Left lung (tissue), 14 donors: ENCODE measurements at places on chromosomes 6 and 20.

- no peak for DNase-seq
Observed at GRCh38 chr20:45304464-45304999, 2.1 kb upstream of the RBPJL start.

DNA sequence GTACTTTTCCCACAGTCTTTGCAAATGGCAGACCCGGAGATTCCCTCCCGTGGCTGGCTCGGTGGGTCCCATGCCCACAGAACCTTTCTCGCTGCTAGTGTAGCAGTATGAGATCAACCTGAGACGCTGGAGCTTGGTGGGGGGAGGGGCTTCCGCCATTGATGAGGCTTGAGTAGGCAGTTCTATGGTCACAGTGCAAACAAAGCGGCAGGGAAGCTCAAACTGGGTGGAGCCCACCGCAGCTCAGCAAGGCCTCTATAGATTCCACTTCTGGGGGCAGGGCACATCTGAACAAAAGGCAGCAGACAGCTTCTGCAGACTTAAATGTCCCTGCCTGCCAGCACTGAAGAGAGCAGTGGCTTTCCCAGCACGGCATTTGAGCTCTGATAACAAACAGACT is 186.0 kb upstream of the KCNK16 start:
- no peak for DNase-seq

- DNase-seq, result no peak
Observed at GRCh38 chr6:46269447-46270229, 98.9 kb upstream of the ENPP5 start.

DNA sequence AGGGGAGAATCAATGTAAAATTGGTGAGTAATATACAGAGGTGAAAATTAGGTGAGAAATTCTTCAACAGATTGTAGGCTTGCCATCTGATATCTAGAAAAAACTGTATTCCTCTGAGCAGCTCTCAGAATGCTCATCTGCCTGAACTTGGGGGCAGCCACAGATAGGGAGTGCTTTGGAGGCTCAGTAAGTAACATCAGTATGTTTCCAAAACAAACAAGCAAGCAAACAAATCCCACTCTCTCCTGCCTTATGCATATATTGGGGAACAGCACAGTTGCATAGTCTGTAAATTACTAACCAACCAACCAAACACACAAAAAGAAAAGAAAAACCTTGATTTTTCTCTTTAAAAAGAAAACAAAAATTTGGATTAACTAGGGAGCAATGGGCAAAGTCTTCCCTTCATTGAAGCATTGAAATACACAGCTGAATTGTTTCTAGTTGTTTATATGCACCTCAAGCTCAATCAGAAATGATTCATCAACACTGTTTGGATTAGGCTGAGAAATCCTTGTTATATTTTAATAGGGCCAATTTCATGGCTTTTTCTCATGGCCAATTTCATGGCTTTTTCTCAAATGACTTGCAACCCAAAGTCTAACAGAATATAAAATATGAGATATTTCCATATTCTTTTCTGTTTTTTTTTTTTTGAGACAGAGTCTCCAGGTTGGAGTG is 50.1 kb upstream of the DEK start:
- DNase-seq, result no peak

DNA sequence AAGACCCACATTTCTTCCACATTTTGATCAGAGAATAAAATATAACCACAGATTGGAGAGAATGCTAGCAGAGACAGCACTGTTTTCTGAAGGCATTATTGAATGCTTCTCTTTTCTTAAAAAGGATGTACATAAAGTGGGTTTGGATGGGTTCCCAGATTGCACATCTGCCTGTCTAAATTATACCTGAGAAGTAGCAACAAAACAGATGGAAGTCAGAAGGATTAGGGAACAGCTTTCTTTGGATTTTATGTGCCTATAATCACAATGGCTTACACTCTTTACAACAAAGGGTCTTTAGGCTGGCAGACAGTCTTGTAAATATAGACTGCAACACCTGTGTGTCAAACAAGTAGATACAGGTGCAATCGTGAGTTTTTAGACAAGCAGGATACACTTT is 622.2 kb upstream of the MANEA start:
- no peak for DNase-seq

- DNase-seq, result no peak
Observed at GRCh38 chr6:147023581-147023980, 180.6 kb upstream of the STXBP5 start.

GRCh38 chr6:146358431-146359046 is 185.1 kb upstream of the RAB32 start:
- DNase-seq, result no peak

GRCh38 chr6:117265410-117266256 is at the start of gene VGLL2:
Gene VGLL2 (plus strand): TSS chr6:117265558. CDS start chr6:117265764, 206 bp downstream.
- peak; percentile 39 for DNase-seq

DNA sequence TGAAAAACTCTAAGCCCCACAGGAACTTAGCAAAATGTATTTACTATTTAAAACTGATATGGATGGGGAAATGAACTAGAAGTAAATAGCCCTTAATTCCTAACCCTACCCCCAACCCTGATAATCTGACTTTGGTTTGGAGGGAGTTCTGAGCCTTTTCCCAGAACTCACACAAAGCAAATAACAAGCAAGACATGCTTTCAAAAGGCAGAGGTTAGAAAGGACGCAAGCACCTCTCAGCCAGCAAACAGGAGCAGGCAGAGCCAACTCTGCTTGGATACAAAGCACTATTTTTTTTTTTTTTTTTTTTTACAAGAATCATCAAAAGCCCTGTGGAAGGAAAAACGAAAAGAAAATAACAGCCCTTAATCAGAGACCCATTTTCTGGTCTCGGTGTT is 58.7 kb downstream of the SLC22A23 start:
- DNase-seq, result no peak

DNA sequence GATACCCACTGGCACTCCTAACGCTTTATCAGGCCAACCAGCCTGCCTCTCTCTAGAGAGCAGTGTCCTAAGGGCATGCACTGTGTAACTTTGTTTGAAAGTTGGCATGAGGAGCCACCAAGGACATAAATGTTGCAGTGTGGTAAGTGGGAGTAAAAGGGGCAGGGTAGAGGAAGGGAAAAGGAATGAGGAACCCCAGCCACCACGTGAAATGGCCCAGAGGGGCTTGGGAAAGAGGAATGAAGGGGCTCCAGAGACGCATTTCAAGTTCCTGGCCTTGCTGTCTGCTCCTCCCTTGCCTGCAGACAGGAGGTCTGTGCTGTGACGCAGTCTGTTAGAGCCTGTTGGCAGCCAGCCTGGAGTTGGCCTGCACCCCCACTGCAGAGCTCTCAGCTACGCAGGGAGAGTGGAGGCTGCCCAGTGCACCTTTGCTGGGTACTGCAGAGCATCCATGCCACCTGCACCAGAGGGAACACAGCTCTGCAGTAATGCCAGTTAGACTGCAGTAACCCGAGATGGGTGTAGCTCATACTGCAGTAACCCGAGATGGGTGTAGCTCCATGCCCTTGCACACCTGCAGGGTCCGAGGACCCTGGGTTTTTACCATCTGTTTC is 86.8 kb upstream of the SNAP25 start:
- peak; percentile 45 for DNase-seq

- DNase-seq, result no peak
Observed at GRCh38 chr6:160102956-160103824, 18.4 kb upstream of the SLC22A1 start.

DNA sequence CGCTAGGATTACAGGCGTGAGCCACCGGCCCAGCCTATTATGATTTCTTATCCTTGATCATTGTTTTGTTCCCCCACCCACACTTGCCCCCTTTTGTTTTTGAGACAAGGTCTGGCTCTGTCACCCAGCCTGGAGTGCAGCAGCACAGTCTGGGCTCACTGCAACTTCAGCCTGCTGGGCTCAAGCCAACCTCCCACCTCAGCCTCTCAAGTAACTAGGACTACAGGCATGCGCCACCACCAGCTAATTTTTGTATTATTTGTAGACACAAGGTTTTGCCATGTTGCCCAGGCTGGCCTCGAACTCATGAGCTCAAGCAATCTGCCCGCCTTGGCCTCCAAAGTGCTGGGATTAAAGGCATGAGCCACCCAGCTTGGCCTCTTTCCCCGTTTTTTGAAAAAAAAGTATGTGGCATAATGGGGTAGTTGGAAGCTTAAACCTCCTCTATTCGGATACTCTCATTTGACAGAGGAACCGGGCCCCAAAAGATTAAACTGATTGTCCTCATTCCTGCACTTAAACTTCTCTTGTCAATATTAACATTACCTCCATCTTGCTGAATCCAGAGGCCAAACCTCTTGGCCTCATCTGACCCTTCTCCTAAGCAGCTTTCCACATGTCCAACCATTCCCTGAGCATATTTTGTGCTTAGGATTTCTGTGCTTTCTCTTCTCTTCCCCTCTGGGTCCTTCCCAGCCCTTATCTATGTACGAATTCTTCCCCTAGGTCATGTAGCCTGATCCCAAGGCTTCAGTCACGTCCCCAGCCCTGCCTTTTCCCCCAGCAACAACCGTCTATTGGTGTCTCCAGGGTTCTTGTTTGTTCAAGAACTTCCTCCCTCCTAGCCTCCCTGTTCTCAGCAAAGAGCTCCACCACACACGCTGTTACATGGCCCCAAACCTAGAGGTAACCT is 6.1 kb upstream of the EZR start:
- no peak for DNase-seq

GRCh38 chr6:100121854-100122609 is 128.0 kb upstream of the MCHR2 start:
- DNase-seq, result no peak

DNA sequence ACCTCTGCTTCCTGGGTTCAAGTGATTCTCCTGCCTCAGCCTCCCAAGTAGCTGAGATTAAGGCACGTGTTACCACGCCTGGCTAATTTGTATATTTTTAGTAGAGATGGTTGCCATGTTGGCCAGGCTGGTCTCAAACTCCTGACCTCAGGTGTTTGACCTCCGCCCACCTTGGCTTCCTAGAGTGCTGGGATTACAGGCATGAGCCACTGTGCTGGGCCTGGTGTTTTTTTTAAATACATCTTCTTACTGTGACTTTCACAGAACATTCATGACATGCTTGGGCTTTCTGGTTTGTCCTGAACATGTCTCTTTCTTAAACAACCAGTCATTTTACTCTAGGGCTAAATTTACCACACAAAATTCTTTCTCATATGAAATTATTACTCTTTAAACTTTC is 34.7 kb upstream of the FAM8A1 start:
- no peak for DNase-seq

DNA sequence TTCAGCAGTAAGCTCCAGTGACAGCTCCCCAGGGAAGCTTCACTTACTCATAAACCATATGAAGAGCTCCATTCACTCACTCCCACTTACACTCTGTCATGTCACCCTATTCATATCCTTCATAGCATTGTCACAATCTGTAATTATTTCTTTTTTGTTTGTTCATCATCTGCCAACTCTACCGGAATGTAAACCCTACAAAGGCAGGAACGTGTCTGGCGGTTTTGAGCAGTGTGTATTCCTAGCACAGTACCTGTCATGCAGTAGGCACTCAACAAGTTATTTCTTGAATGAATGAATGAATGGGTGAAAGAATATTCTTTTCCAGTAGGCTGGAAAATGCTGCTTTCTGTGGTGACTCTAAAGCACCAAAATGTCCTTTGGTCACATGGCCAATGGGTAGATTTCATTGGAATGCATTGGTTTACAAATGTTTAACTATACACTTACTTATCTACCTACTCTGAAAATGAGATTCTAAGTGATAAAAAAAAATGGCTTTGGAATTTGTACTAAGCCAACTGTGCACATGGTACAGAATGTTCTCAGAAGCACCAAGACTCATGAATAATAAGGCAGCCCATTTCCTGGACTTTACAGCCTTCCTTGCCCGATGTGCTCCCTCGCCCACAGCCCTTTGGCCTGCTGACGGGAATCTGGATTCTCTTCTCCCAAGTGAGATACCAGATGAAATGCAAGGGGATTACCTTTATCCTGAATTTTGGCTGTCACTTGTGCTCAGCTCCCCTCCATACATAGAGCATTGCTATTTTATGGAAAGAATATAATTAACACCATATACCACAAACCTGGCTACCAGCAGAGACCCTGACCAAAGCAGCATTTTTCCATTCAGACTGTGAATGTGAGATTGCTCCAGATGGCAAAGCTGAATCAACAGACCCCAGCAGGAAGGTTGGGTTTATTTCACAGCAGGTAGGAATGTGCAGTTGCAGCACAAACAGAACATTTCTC is 273.3 kb downstream of the ALDH8A1 start:
- DNase-seq, result no peak

GRCh38 chr6:5610640-5611039 is 349.3 kb downstream of the FARS2 start:
- no peak for DNase-seq

DNA sequence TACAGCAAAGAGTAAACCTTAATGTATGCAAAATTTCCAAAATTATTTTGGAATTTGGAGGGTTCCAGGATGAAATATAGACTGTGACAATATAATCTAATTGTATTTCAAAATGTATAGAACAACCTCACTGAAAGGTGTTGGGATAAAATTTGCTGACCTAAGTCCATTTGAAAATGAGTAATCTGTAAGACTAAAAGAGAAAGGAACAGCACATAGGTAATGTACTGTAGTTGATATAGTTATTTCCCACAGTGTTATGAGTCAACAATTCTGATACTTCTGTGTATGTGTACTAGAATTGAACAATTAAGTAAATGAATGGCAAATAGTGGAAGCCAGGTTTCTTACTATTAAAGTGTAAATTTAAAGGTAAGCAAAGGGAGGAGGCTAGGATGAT is 23.8 kb upstream of the ELOVL4 start:
- DNase-seq, result no peak

DNA sequence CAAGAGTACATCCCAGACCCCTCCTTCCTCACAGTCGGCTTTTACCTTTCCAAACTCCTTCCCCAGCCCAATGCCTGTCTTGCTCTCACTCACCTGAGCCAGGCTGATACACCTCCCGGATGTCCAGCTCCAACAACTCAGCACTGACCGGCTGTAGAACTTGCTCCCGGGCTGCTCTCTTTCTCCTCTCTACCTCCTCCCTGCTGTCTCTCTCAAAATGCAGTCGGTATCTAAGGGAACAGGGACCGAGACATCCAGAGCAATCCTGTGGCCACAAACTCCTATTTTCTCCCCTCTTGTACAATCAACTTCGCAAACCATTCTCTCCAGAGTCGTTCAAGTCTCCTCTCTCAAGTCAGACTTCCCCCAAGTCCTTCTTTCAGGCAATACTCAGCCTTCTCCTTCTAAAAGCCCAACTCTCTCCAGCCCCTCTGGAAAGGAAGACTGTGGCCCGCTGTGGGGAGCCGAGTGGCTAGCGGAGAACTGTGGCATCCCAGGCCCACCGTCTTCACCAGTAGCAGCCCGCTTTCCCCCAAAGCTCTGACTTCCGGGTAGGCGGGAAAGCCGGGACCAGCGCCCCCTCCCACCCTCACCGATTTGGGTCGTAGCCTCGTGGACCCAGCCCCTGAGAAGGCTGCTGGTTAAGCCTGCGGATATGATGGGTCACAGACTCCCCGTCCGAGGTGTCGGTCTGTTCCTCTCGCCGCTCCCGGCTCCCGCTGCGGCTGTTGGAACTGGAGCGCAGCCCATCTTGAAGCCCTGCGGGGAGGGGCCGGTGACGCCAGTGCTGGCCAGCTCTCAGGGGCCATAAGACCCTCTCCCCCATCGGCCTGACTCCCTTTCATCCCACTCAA is 1.1 kb downstream of the GNL1 start:
- peak; percentile 55 for DNase-seq
